ENCODE measurements at places on chromosomes 6 and 20. TPM values are rescaled to one million over a fixed set of nuclear protein-coding genes. Genes with fewer than 3 reads are reported as not detected.

GRCh38 chr6:168455847-168456530, 15.0 kb downstream of the SMOC2 start:
- H3K27me3 ChIP-seq = peaks cover 17% of the 10 kb centered on the region
- no peaks in the 10 kb centered on the region for H3K4me1 ChIP-seq
- H3K27ac ChIP-seq = no peak overlapping the region
- DNase-seq = no peak
- no peak overlapping the region for H3K4me3 ChIP-seq
- no peaks in the 10 kb centered on the region for H3K36me3 ChIP-seq

DNA sequence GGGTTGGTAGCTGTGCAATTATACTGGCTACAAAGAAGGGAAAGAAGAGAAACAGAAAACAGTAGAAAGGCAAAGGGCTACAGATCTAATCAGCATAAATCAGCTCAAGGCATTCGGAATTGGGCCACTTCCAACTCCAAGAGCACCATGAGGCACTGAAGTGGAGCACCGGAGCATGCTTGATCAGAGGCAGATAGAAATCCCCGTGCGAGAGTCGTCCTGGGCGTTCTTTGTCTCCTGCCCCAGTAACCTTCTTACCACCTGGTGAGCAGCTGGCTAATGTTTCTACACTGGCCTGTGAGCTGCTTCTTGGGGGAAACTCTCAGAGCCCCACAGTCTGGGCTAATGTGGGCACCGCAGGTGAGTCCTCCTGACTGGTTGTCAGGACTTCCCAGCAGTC, 16.7 kb downstream of the NEDD9 start:
- H3K4me1 ChIP-seq = peaks cover 49% of the 10 kb centered on the region
- peaks cover 35% of the 10 kb centered on the region for H3K36me3 ChIP-seq
- no peak overlapping the region for H3K4me3 ChIP-seq
- no peak for DNase-seq
- H3K27me3 ChIP-seq = no peaks in the 10 kb centered on the region

DNA sequence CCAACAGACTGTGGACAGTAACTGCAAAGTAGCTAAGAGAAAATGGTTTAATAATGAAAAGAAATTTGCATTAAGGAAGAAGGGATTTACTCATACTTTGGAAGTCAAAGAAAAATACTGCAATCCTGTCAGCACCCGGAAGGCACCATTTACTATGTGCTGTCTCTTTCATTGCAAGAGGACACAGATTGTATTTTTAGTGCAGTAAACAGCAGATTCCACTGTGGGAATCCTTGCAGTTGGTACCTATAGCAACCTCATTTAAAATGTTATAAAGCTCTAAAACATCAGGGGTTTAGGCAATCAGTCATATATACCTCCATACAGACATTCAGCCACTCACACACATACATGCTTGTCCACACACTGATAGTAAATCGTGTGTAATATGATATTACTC, 346.8 kb downstream of the PKHD1 start:
- DNase-seq = no peak
- H3K4me1 ChIP-seq = no peaks in the 10 kb centered on the region
- no peaks in the 10 kb centered on the region for H3K36me3 ChIP-seq
- no peak overlapping the region for H3K4me3 ChIP-seq
- no peaks in the 10 kb centered on the region for H3K27me3 ChIP-seq

DNA sequence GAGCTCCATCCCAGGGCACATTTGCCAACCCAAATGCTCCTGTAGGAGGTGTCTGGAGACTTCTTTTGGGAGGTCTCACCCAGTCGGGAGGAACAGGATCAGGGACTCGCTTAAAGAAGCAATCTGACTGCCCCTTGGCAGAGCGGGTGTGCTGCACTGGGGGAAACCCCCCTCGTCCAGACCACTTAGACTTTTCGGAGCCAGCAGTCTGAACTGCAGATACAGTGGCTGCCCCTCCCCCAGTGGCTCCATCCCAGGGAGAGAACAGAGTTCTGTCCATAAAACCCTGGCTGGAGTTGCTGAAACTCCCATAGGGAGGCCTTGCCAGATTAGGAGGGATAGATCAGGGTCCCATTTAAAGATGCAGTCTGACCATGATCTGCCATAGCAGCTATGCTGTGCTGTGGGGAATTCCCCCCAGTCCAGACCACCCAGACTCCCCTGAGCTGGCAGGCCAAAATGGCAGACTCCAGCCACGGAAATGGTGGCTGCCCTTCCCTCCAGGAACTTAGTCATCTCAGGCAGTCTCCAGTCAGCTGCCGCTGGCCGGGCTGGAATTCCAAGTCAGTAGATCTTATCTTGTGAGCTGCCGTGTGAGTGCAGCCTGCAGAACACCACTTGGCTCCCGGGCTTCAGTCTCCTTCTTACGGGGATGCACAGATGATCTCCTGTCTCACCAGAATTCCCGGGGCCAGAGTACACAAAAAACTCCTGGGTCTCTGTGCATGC, 278.1 kb upstream of the SASH1 start:
- H3K4me3 ChIP-seq = no peak overlapping the region
- no peaks in the 10 kb centered on the region for H3K27me3 ChIP-seq
- no peaks in the 10 kb centered on the region for H3K36me3 ChIP-seq
- DNase-seq = no peak

DNA sequence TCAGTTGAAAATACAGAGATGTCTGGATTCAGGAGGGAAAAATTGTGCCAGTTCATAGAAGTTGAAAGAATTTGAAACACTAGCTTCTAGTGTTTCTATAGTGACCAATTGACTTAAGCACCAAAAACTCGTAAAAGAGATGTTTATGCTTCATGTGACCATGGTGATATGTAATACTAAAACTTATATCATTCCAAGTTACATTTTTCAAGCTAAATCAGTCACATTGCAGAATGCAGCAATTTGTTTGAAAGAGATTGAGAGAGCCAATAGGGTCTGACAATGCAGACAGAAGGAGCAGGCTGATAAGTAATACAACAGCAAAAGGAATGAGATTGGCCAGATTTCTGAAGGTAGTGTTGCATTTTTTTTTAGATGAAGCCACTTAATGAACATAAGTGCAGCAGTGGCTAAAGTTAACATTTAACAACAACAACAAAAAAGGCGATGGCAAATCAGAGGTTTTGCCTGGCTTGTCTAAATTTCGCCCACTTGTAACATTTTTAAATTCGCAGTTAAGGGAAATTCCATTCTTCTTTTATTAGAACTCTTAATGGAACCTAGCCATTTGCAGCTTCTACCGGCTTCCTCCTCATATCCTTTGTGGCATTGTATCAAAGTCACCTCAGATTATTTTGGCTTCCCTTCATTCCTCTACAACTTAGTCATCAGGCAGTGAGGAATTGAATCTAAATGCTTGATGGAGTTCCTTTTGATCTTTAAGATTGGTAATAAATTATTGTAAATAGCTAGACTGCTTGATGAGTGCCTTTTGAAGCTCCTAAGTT, 484.0 kb upstream of the SOX4 start:
- H3K4me3 ChIP-seq = no peak overlapping the region
- H3K27me3 ChIP-seq = no peaks in the 10 kb centered on the region
- peaks cover 6% of the 10 kb centered on the region for H3K36me3 ChIP-seq
- DNase-seq = no peak

GRCh38 chr20:52025938-52026337, 165.6 kb downstream of the ZFP64 start:
- H3K27me3 ChIP-seq = no peaks in the 10 kb centered on the region
- DNase-seq = no peak
- no peak overlapping the region for H3K27ac ChIP-seq

DNA sequence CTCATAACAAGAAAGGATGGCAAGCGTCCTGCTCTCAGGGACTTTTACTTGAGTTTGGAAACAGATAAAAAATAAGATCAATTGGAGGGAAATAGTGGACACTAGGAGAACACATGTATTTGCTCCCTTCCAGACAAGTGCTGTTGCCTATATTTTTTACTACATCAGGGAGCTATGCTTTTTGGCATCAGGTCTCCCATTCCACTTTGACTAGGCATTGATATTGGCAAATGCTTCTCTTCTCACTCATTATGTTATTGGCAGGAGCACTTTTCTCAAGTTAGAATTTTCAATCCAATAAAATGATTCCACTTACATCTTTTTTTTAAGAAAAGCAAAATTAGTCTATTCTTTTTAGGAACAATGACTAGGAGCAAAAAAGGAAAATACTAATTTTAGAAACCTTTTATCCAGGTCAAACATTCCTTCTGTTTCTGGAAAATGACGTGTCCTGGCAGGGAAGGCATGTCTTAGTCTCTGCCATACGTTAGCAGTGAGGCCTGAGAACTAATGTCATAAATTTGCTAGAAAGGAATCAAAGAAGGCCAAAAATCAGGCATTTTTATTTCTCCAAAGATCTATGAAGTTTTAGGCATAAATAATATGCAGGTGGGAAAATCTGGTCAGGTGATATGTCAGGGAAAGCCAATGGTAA, 21.4 kb downstream of the BCAS1 start:
- DNase-seq = no peak
- H3K36me3 ChIP-seq = no peaks in the 10 kb centered on the region
- peaks cover 9% of the 10 kb centered on the region for H3K4me1 ChIP-seq
- peaks cover 2% of the 10 kb centered on the region for H3K27me3 ChIP-seq
- H3K27ac ChIP-seq = no peak overlapping the region

Gene FERMT1
- total RNA-seq = 0.09 TPM

Gene ADGB
- total RNA-seq = not detected

All from activated CD8-positive, alpha-beta T cell treated with anti-CD3 and anti-CD28 coated beads for 36 hours (primary cell).